ENCODE measurements at places on chromosomes 16 and 17. TPM values are rescaled to one million over a fixed set of nuclear protein-coding genes. Genes with fewer than 3 reads are reported as not detected.

Gene HOXB4
- 14.5 TPM for total RNA-seq

Gene SP6
- 11.2 TPM for total RNA-seq

Gene JPH3
- not detected for total RNA-seq

Gene PYDC1
- total RNA-seq = not detected

Gene ARL4D
- total RNA-seq = 2.6 TPM

Gene TNFRSF13B
- total RNA-seq = not detected

Gene ANKRD40CL
- 0.99 TPM for total RNA-seq

Gene RAB34
- total RNA-seq = not detected

Gene ZP2
- total RNA-seq = not detected

Gene MPO
- not detected for total RNA-seq

GRCh38 chr17:69761767-69762321 is 313.2 kb upstream of the KCNJ16 start:
- DNase-seq = peak; percentile 4

DNA sequence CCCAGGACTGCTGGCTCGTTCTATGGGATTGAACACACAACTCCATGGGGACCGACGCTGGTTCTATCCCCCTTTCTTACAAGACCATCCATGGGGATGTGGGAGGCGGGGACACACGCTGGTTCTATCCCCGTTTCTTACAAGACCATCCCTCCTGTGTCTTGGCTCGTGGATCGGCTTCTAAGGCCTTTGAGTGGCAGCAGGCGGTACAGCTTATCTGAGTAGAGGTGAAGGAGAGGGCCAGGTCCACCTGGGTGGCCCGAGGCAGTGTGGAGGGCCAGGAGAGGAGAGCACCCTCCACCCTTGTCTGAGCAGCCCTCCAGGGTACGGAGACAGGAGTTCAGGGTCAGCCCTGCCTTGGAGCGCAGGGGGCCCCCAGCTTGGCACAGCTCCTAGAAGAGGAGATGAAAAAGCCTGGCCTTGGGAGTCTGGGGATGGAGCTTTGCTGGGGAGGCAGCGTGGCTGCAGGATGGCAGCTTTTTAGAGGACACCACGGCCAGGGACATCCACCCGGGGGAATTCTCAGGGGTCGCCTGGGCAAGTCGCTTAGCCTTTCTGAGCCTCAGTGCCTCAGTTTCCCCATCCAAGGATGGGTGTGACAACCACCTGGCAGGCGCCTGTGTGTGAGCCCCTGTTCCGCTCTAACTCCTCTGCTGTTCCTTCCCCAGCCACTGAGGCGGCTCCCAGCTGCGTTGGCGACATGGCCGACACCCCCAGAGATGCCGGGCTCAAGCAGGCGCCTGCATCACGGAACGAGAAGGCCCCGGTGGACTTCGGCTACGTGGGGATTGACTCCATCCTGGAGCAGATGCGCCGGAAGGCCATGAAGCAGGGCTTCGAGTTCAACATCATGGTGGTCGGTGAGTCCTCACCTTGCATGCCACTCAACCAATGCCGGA is 341.0 kb downstream of the SEC14L1 start:
- no peak for DNase-seq

DNA sequence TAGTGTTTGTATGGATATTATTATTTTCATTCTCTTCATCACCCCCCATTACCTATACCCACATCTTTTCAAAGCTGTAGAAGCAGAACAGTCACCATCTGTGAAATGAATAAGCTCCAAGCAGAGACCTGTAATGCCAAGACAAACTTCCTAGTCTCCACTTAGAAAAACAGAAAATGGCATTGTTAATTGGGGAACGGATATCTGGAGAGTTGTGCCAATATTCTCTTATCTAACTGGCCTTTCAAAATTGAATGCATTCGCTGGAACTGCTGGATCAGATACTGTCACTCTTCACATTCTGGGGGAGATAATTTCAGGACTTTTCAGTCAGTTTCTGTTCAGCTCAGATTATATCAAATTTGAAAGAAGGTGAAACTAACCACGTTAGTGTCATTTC is 464.4 kb upstream of the GOT2 start:
- no peak for DNase-seq

- DNase-seq = no peak
Observed at GRCh38 chr17:60106340-60107059, 27.8 kb upstream of the HEATR6 start.

DNA sequence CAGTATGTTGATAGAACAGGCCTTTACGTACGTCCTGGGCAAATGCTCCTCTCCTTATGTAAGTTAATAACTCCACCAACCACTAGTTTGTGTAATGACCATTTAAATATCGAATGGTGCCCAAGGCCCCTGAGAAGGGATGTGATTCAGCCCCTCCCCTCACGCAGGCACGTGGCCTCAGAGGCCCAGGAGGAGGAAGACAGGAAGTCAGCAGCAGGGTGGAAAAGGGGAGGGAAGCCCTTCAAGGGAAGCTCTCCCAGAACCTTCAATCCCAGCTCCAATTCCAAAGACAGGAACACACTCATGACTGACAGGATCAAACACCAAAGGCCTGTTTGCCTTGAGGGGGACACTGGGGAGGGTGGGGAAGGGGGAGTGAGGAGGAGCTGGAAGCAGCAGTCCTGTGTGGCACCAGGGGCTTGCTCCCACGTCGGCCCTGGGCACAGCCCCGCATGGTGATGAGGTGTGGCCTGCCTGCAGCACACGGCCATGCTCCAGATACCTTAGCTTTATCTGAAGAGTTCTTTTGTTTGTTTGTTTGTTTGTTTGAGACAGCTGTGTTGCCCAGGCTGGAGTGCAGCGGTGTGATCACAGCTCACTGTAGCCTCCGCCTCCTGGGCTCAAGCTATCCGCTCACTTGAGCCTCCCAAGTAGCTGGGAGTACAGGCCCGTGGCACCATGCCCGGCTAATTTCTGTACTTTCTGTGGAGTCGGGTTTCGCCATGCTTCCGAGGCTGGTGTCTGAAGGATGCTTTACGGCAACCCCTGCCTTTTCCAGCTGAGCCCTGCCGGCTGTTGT is 105.0 kb downstream of the ZNF778 start:
- peak; percentile 51 for DNase-seq

DNA sequence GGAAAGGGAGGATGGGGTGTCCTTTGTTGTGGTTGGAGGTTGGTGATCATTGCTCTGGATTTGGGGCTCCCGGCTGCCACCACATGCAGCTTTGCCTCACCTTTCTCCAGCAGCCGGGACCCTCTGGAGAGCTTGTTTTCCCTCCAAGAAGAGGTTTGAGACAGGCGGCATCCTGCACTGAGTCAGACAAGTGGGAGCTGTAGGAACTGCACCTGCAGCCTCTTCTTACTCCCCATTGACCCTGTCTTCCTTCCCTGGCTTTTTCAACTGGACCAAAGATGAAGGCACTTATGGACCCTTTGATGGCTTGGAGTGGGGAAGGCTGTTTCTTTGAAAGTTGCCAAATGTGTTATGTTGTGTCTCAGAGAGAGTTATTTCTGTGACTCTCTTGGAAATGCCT is 16.6 kb downstream of the KCTD2 start:
- no peak for DNase-seq

GRCh38 chr17:1882836-1883235 is 53.0 kb downstream of the RPA1 start:
- peak; percentile 42 for DNase-seq

- no peak for DNase-seq
Observed at GRCh38 chr17:40361925-40362695, 2.4 kb downstream of the GJD3 start.

- no peak for DNase-seq
Observed at GRCh38 chr17:47266782-47267181, 13.2 kb downstream of the ITGB3 start.

DNA sequence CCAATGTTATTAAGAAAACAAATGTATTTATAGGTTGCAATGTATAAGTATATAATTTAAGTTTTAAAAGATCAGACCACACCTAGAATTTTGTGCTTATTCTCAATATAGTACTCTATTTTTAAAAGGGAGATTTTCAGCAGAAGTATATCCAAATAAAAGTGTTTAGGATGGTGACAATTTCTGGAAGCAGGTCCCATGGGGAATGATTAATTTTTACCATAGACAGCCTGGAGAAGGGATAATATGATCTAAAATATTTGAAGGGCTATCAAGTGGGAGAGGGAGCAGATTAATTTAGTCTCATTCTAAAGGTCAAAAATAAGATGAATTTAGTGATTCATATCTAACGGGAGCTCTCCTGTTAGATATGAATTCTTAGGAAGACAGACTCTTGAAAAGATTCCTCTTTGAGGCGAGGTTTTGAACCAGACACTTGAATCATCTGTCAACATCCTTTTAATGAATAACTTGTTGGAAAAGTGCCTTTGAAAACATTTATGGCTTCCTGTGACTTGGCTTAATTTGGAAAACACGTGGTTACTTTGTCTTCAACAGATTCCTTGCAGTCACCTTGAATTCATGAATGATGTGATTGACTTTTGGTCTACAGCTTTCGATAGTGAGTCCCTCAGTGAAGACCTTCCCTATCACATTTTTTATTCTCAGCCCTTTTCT is 29.3 kb upstream of the SMIM36 start:
- DNase-seq = peak; percentile 32

- no peak for DNase-seq
Observed at GRCh38 chr16:14002416-14002990, 68.6 kb upstream of the MRTFB start.

- DNase-seq = peak; percentile 7
Observed at GRCh38 chr17:69539781-69540319, 125.4 kb downstream of the MAP2K6 start.

GRCh38 chr16:13545271-13545670 is 374.7 kb upstream of the ERCC4 start:
- DNase-seq = no peak

DNA sequence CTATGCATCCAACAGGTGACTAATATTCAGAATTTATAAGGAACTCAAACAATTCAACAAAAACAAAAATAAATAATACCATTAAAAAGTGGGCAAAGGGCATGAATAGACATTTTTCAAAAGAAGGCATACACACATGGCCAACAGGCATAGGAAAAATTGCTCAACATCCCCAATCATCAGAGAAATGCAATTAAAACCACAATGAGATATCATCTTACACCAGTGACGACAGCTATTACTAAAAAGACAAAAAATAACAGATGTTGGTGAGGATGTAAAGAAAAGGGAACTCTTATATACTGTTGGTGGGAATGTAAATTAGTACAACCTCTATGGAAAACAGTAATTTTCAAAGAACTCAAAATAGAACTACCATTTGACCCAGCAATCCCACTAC is 250.4 kb upstream of the N4BP1 start:
- no peak for DNase-seq

GRCh38 chr16:65376601-65377000 is 254.7 kb upstream of the CDH11 start:
- no peak for DNase-seq

GRCh38 chr17:14947671-14948070 is 317.5 kb downstream of the PMP22 start:
- DNase-seq = no peak

DNA sequence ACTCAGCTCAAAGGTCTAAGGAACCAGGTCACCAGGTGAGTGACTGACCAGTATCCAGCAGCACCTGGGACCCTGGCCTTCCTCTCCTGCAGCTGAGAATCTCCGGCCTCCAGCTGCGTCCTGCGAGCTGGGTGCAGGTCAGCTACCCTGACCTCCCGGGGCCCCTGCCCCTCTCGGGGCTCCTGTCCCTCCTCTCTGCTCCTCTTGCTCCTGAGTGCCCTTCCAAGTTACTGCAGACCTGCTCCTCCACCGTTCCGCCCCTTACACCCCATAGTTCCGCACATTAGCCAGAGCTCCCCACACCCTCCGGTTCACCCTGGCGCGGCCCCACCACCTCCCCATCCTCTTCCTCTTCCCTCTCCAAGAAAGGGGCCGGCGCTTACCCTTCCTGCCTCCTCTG is 10.6 kb downstream of the FOXJ1 start:
- no peak for DNase-seq

Measured in HT-29 (cell line).